ENCODE measurements at places on chromosomes 2 and 18.

DNA sequence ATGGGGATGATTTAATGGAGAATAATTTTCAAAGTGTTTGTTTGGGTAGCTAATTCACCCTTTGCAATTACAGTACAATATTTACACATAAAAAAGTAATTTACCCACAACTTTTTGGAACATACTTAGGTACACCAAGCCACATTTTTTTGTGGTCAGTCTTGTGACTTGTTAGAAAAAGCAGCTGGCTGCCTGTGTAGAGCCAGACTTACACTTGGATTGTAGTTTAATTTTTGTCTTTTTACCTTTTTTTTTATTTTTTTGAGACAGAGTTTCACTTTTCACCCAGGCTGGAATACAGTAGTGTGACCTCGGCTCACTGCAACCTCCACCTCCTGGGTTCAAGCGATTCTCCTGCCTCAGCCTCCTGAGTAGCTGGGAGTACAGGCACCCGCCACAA lies 45.4 kb downstream of the RALBP1 start:
- no peak for DNase-seq

- no peak for DNase-seq
Measured at GRCh38 chr2:227821043-227821942, 7.7 kb downstream of the CCL20 start.

- DNase-seq, result no peak
Measured at GRCh38 chr2:177708660-177709444, 316.3 kb downstream of the AGPS start.

DNA sequence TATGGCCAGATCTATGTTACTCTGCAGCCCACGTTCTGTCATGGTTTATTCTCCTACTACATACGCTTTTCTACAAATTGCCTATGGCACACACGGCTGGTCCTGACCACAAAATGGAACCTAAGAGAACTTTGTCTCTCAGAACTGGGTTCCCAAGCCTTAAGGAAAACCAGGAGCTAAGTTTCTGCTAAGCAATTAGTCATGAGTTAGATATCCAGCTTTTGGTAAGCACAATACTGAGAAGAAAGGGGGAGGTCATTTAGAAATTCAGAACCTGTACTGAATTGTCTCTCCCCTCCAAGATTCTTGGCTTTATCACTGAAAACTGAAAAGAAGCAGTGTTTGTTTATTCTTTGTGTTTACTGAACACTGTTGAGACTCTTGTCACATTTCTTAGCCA lies 283.5 kb upstream of the TANK start:
- DNase-seq, result peak; percentile 75

- peak; percentile 96 for DNase-seq
Measured at GRCh38 chr18:77086034-77086433, 46.5 kb downstream of the MBP start.

Data from foreskin keratinocyte (primary cell).